ENCODE measurements at places on chromosomes 2 and 18. TPM values are rescaled to one million over a fixed set of nuclear protein-coding genes. Genes with fewer than 3 reads are reported as not detected.

The NGEF gene
- total RNA-seq, result 3.6 TPM

DNA sequence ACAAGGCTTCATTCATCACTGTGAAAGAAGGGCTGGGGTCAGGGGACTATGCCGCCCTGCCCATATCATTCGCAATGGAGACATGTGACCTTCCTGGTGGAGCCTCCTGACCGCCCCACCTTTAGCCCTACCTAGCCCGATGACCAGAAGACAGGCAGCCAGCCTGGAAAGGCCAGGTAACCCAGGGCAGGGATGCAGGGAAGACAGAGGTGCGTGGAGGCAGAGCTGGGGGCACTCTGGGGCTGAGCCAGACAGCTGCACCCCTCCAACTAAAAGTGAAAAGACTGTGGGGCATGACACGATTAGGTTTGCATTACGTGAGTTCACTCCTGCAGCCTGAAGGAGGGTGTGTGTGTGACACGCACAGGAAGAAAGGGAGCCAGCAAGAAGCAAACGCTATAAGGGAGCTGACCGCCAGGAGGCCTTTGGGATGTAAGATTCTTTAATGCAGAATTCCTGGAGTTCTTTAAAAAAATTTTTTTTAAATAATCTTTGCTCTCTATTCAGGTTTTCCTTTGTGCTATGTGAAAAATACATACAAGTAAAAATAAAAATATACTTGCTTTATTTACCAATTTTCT is 3.7 kb upstream of the HES6 start:
- no peak for DNase-seq

DNA sequence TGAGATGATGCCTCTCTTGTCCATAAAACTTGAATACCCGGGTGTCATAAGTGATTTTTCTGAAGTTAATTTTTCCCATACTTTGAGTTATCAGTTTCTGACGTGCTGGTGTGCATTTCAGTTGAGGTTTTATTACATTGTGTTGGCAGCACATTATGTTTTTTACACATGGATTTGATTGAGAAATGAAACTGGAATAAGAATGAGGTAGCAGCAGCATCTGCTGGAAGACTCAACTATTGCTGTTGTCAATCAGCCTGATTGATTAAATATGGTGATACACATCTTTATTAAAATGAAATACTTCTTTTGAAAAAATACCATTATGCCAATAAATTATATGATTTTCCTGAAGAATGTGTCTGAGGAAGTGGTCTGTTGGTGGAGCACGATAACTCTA is 60.5 kb downstream of the INSIG2 start:
- DNase-seq, result no peak

DNA sequence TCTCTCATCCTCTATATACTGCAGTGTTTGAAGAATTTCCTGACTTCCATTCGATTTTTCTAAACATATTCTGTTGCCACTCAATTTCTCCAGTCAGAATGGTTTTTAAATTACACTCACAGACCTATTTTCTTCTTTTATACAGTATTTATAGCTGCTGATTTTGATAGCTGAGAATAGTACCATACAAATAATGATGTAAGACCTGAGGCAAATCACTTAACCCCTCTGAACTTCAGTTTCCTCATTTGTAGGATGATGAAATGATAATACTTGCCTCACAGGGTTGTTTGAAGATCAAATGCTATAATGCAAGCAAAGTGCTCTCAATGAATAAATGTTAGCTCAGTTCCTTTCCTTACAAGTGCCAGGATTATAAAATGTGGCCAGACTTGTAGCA is 241.8 kb downstream of the CPS1 start:
- no peak for DNase-seq

DNA sequence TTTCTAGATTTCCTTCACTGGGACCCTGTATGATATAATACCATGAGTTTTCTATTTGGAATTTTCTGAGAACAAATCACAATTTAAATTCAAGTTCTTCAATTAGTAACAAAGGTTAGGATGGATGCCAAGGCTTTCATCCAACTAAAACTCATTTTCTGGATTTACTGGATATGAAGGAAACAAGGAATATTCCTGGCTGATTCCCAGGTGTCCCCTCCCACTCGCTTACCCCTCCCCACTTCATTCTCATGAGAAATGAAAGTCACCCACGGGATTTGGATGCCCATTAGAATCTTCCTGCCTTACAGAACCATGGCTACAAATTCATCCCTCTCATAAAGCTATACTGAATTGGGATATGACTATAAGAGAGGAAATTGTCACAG is 40.0 kb downstream of the RNU4ATAC start:
- no peak for DNase-seq

DNA sequence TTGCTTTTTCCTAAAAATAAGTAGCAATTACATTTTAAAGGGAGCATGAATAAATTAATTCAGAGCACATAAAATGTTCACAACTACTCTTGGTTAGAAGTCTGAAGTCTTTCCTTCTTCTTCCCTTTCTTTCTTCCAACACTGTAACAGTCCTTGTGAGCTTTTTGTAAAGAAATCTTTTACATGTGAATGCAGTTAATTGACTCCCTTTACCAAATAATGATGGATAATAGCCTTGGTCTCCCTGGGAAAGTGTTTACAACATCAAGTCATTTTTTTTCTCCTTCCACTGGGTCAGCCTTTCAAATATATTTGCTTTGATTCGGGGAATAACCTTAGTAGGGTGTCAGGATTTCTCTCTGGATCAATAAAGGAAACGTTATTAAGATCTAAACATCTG is 39.1 kb downstream of the CALCRL start:
- DNase-seq, result no peak

- DNase-seq, result no peak
Measured at GRCh38 chr2:234414596-234414995, 82.3 kb downstream of the ARL4C start.

GRCh38 chr2:213016984-213017351 is 134.4 kb downstream of the IKZF2 start:
- DNase-seq, result no peak

DNA sequence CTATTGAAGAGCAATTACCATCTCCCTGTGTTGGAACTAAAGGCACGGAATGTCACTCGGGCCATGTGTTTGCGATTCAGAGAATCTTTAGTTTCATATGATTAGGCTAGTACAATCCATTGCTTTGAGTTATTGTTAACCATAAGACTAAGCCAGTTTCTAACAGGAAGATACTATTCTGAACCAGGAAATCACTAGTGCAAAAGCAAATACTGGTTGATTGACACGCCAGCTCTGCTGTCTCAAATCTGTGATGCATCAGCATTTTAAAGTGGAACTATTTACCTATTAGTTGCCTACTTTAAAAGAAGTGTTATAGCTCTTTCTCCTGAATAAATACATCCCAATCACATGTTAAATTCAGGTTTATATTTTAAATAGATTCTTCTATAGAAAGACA is 61.9 kb downstream of the AFTPH start:
- DNase-seq, result no peak

DNA sequence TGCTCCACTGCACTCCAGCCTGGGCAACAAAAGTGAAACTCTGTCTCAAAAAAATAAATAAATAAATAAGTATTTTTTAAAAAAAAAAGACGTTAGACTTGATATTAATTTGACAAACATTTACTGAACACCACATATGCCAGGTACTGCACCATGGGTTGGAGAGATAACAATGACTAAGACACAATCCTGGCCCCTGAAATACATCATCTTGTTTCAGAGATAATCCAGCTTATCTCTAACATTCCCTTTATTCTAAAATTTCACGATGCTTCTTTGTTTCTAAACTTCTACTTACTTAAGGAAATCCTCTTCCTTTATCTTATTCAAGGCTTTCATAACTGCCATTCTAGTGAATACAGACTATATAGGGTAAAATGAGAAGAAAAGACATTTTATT is 55.0 kb upstream of the PEX13 start:
- DNase-seq, result no peak

DNA sequence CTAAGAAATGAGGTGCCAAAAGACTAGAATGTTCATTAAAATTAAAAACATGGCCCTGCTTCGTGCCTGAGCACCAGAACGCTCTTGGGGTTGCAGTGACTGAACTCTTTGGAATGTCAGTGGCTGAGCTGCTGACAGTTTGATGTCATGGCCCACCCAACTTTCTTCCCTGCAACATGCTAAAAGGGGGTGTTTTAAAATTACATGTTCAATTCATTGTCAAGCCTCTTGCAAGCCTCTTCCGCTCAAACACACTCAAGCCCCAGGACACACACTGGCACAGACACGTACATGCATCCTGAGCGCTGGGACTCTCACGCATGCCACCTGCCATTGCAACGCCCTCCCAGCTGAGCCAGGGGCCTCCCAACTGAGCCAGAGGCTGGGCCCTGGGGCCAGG is 12.6 kb downstream of the RUFY4 start:
- no peak for DNase-seq

The IL1RL2 gene
- total RNA-seq, result 0.62 TPM

- DNase-seq, result no peak
Measured at GRCh38 chr2:208296610-208297009, 30.6 kb downstream of the PIKFYVE start.

All from kidney epithelial cell (primary cell).